ENCODE measurements at places on chromosomes 2 and 18. TPM values are rescaled to one million over a fixed set of nuclear protein-coding genes. Genes with fewer than 3 reads are reported as not detected.

The RBM44 gene
- total RNA-seq, result 0.33 TPM

The TCF23 gene
- not detected for total RNA-seq

The ARL4C gene
- total RNA-seq, result 79.7 TPM

The SLC23A3 gene
- total RNA-seq, result 8.1 TPM

The LRP1B gene
- 0.03 TPM for total RNA-seq

All from smooth muscle cell of the pulmonary artery (primary cell).